SJCRH30 (cell line): ENCODE measurements at places on chromosomes 1 and 21. TPM values are rescaled to one million over a fixed set of nuclear protein-coding genes. Genes with fewer than 3 reads are reported as not detected.

The MX2 gene
- total RNA-seq = not detected in 2 replicates

The HEYL gene
- total RNA-seq = 61.9 and 66.5 TPM in 2 replicates

The RAB3B gene
- total RNA-seq = 0.61 and 0.67 TPM in 2 replicates

DNA sequence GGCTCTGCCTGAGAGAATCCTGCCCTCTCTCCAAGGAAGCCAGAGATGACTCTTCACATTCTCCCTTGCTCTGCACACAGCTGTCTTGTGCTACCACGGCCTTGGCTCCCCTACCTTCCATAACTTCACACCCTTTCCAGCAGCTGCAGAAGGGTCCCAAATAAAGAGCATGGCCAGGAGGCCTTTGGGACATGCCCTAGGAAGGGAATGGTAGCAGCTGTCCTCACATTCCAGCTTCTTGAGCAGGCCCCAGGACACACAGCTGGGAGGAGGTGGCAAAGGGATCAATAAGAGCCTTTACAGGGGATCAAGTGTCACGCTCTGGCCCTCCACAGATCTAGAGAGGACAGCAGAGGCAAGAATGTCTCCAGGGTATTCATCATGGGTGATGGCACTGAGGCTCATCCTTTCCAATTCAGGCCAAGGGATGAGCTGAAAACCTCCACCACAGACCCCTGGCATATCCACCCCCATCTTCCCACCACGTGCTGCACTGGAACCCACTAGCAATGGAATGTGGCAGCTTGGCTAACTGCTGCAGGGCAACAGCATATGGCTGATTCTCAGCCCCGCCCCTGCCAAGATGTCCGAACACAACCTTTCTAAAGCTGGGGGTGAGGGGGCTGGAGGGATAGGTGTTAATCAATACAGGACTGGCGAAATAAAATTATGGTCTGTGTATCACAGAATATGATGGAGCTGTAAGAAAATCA is 17.8 kb upstream of the RAB29 start:
- DNase-seq = peak; percentile 92

GRCh38 chr1:190373705-190374336 is 103.8 kb downstream of the BRINP3 start:
- peak; percentile 39 for DNase-seq

DNA sequence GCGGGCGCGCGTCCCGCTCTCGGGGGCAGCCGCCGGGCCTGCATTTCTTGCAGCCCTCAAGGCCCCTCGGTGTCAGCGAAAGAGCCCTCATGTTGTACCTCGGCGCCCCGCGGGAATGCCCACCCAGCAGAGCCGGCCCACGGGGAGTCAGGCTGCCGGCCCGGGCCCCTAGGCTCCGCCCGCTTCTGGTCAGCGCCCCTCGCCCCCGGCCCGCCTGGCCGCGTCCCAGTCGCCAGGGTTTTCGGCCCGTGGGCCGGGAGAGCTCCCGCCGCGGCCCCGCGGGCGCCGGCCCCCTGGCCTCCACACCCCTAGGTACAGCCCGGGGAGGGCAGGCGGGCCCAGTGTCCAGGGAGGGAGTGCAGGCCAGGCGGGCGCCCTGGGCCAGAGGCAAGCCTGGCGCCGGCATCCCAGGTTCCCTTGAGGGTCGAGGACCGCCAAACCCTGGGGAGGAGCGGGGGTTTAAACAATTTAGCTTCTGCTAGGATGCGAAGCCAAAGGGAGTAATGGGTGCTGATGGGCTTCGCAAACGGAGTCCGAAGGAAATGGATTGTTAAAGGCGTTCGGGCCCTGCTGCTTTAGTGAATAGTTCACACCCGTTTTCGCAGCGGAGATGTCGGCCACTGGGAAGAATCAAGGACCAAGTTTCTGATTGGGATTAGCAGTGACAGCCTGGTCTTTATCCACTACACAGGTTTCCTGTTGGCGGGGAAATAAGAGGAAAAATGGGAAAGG is 486 bp upstream of the KCNA3 start:
- DNase-seq = no peak

DNA sequence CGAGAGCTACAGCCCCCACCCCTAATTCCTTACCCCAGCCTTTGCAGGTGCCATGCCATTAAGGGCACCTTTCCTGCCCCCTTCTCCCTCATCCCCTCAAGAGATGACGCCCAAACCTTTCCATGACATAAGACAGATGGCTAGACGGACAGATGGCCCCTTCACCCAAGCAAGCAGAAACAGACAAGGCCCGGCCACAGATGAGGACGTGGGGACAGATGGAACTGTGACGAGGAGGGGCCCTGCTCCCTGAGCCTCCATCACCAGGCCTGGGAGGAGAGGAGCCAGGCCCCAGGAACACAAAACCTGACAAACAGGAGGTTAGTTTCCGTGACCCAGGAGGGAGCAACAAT is 24.7 kb upstream of the PEF1 start:
- DNase-seq = no peak

DNA sequence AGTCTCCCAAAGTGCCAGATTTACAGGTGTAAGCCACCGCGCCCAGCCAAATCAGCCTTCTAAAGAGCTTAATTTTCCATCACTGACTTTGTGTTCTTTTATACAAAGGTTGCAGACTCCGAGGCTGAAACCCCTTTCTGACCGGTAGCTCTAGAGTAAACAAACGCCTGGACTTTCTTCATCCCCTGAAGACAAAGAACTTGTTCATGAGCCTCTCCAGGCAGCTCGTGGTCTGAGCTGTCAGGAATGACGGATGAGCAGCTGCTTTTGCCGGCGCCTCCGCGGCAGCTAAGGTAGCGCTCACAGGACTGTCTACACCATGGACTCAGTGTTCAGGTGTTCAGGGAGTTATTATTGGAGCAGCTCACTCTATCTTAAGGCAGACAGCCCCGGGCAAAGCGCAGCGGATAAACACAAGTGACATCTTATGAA is 128.5 kb upstream of the ERRFI1 start:
- peak; percentile 84 for DNase-seq

GRCh38 chr21:46100020-46100419 is 2.1 kb downstream of the COL6A2 start:
- no peak for DNase-seq
